ENCODE measurements at places on chromosomes 3 and 15.

- DNase-seq = no peak
These were observed 3.2 kb upstream of the SIAH2 start for GRCh38 chr3:150765949-150766720.

GRCh38 chr3:31448882-31449243 lies 83.9 kb upstream of the STT3B start:
- no peak for DNase-seq

GRCh38 chr3:138919325-138919724 lies 27.6 kb downstream of the FOXL2 start:
- no peak for DNase-seq

DNA sequence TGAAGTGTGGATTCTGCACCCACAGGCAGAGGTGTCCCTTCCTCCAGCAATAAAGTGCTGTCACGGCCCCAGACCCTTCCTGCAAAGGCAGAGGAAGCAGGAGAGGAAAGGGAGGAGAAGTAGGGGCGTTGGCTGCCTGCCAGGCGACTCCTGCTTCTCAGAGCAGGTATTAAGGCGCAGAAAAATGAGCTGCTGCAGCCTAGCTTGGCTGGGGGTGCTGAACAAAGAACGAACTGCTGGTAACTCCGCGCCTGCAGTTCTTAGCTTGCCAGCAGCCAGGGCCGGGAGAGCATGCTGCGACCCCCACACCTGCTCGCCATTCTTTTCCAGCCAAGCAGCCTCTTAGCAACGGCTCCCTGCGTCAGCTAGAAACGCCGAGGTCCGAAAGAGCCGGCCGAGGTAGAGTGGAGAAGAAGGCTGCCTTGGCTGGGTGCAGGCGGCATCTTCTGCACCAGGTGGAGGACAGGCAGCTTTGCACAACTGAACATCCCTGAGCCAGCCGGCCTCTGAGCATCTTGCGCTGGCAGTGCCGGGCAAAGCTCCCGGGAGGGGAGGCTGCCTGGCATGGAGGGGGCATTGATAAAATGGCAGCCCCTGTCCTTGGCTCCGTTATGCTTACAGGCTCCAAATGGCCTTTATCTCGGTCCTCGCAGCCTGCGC lies 296.0 kb downstream of the MEX3B start:
- DNase-seq = peak; percentile 26

DNA sequence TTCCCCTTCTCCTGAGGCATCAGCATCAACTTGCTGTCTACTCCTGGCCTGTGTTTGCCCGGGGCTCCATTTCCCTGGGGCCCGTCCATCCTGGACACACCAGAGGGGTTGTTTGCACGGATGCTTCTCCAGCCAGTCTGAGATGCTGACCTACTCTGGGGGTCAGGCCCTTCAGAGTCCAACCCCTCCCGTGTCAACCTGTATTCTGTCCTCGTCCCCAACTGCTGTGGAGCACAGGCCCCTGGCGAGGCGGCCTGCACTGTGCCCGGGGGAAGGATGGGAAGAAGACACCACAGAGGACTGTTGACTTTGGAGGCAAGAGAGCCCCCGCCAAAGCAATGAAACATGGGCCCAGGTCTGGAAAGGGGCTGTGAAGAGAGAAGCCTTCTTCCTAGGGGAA lies 25.8 kb downstream of the ALS2CL start:
- DNase-seq = no peak

GRCh38 chr15:60514261-60514881 lies 35.4 kb upstream of the ICE2 start:
- no peak for DNase-seq

GRCh38 chr3:157107037-157107436 lies 52.9 kb downstream of the CCNL1 start:
- peak; percentile 39 for DNase-seq

- DNase-seq = no peak
These were observed 69.1 kb downstream of the SSUH2 start for GRCh38 chr3:8575364-8576104.

- DNase-seq = no peak
These were observed 10.6 kb downstream of the ACAA1 start for GRCh38 chr3:38126121-38126892.

- DNase-seq = no peak
These were observed 8.5 kb upstream of the P2RY1 start for GRCh38 chr3:152826476-152826875.

DNA sequence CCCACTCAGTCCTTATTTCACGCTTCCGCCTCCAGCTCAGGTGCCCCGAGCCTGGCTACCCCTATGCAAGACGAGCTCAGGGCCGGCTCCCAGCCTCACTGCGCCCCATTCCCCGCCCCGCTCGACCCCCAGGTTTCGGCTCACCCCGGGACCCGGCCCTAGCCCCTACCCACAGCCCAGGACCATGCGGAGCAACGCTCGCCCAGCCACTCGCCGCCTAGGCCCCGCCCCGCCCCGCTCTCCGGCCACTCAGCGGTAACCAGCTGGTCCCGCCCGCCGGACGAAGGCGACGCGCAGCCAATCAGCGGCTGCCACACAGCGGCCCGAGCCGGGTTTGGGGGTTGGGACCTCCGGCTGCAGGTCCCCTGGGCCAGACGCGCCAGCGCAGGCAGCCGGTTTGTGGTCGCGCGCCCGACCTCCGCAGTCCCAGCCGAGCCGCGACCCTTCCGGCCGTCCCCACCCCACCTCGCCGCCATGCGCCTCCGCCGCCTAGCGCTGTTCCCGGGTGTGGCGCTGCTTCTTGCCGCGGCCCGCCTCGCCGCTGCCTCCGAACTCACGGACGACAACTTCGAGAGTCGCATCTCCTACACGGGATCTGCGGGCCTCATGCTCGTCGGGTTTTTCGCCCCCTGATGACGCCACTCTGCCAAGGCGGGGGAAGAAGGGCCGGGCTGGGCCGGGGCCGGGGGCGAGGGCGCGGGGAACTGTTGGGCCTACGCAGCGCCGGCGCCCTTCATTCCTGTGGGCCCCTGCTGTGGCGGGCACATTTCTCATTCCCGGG lies at the start of gene CATSPER2:
Gene CATSPER2 (minus strand): TSS at position 196 of the 781 bp plus-strand sequence. CDS start 783 bp downstream, outside the sequence.
- DNase-seq = no peak

- DNase-seq = no peak
These were observed 186.6 kb upstream of the NSMCE3 start for GRCh38 chr15:29456255-29456654.

- DNase-seq = peak; percentile 41
These were observed 3.0 kb downstream of the CFAP20DC start for GRCh38 chr3:59046839-59047238.

DNA sequence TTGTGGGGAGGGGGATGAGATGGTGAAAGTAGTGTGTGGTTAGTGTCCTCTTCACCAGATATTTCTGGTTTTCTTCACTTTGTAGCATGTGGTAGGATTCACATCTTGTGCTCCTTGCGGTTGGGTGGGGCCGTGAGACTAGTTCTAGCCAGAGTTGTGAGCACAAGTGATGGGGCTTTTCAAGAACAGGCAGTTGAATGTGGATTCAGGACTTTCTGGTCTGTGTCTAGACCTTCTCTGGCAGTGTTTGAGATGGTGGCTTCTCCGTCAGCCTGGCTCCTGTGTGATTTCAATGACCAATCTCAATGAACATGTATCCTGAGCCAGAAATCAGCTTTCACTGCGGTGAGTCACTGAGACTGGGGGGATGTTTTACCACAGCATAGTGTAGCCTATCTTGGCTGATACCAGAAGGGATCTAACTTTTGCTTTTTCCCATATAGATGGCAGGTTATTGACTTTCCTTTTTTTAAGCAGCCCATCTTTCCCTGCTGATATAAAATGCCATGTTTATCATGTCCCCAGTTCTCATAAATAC lies 82.6 kb downstream of the RPLP1 start:
- no peak for DNase-seq

- DNase-seq = no peak
These were observed 13.9 kb downstream of the CEP152 start for GRCh38 chr15:48796930-48797329.

- peak; percentile 64 for DNase-seq
These were observed 1.1 kb downstream of the ZBTB20 start for GRCh38 chr3:115146032-115146417.

GRCh38 chr3:72145506-72146380 lies 360.8 kb upstream of the PROK2 start:
- peak; percentile 0 for DNase-seq

DNA sequence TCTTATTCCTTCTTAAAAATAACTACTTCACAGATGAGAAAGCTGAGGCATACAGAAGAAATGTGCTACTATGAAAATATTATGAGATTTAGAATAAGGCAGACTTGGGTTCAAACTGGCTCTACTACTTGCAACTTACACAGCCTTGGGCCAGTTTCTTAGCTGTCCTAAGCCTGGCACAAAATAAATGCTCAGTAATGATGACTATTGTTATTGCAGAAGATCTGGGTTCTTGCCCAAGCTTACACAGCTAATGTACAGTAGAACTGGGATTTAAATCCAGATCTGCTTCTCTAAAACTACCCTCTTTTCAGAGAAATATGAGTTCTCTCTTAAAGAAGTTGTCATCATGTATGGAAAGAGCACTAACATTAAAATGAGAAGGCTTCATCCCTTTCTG lies 228.2 kb upstream of the TPRG1 start:
- DNase-seq = no peak

DNA sequence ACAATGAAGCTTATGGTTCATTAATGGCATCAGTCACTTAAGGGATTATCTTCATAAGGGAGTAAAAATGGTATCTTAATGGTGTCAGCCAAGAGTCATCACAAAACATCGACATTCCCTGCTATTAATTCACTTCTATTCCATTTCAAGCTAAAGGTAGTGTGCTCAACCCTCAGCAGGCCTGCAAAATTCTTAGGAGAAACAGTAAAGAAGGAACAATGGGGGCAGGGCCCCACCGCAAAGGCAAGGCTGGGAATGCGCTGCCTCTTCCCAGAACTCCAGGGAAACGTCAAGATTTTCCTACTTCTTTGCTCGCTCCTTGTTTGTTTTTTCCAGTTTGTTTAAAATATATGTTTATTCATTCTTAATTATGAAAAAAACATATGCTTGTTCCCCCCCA lies 187.3 kb upstream of the TSC22D2 start:
- DNase-seq = no peak

GRCh38 chr3:122030381-122031122 lies 8.5 kb upstream of the ILDR1 start:
- DNase-seq = no peak

DNA sequence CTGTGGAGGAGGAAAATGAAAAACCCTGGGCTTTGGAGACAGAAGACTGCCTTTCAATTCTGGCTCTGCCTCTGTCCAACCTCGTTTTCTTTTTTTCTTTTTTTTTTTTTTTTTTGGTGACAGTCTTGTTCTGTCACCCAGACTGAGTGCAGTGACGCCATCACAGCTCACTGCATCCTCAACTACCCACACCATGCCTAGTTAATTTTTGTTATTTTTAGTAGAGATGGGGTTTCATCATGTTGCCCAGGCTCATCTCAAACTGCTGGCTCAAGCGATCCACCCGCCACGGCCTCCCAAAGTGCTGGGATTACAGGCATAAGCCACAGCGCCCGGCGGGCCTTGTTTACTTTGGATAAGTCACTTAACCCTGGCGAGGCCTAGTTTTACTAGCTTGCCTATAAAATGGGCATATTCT lies 66.3 kb upstream of the SLC25A26 start:
- no peak for DNase-seq

- no peak for DNase-seq
These were observed 733.0 kb downstream of the TUSC7 start for GRCh38 chr3:117442566-117442965.

DNA sequence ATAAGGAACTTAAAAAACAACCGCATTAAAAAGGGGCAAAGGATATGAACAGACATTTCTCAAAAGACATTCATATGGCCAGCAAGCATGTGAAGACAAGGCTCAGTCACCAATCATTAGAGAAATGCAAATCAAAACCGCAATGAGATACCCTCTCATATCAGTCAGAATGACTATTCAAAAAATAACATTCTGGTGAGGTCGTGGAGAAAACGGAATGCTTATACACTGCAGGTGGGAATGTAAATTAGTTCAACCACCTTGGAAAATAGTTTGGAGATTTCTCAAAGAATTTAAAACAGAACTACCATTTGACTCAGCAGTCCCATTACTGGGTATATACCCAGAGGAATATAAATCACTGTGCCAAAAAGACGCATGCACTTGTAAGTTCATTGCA lies 496.6 kb upstream of the SGO1 start:
- DNase-seq = no peak

DNA sequence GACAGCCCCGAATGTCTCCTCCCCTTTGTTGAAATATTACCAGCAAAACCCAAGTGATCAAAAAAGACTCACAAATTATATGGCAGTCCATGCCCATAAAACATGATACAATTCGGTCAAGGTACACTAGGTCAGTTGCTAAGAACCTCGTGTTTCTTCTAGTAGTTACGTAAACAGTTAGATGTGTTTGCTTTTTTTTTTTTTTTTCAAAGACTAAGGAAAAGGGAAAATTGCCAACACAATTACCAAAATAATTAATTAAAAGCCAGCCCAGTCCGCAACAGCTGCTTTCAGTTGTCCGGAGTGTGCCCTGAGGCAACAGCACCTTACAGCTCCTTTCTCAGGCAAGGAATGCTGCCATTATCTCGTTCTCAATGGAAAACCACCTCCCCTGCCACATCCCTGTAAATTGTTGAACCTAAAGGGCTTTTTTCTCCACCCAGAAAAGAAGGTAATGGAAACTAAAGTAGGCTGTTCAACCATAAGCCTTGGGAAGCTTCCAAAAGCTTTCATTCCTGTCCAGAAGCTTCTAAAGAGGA lies 129.2 kb upstream of the TSC22D2 start:
- peak; percentile 92 for DNase-seq

GRCh38 chr15:101038327-101039003 lies 119.3 kb downstream of the LRRK1 start:
- DNase-seq = no peak

DNA sequence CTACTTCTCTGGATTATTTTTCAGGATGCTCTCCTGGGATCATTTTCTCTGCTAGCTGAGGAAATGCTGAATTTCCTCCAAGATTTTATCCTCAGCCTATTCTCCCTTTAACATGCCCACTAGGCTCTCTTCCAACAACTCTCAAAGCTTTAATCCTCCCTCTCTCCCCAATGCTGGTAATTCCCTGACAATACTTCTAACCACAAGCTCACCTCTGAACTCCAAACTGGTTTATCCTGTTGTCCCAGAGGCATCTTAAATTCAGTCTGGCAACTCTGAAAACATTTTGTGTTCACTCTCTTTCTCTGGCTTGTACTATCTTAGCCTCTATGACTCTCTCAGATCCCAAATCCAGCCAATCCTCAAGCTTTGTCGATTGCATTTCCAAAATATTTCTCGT lies 490.3 kb downstream of the MECOM start:
- DNase-seq = no peak

- DNase-seq = no peak
These were observed 117.4 kb upstream of the LPP start for GRCh38 chr3:188036375-188037194.

GRCh38 chr3:160473978-160474377 lies 24.4 kb upstream of the TRIM59 start:
- DNase-seq = no peak

DNA sequence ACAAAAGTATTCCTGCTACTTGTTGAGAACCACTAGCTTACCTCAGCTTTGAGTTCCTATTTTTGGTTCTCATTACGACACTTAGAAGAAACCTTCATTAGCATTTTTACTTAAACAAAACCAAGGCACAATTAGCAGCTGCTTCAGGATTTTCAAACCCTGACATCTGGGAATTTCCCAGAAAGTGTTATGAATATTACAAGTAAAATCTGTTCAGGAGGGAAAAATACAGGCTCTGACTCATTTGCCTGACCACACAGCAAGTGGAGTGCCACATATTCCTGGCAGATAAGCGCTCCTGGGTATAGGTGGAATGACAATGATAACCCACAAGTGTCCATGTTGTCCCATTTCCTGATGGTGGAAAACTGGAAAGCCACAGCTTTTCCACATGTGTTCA lies 10.3 kb upstream of the RFTN1 start:
- no peak for DNase-seq

GRCh38 chr15:75148280-75148679 lies 53.4 kb upstream of the C15orf39 start:
- no peak for DNase-seq

GRCh38 chr3:129473067-129473768 lies 33.2 kb downstream of the IFT122 start:
- no peak for DNase-seq
